ENCODE measurements at places on chromosomes 1 and 21.

GRCh38 chr1:183597656-183598347, 7.5 kb upstream of the NCF2 start:
- DNase-seq: no peak

DNA sequence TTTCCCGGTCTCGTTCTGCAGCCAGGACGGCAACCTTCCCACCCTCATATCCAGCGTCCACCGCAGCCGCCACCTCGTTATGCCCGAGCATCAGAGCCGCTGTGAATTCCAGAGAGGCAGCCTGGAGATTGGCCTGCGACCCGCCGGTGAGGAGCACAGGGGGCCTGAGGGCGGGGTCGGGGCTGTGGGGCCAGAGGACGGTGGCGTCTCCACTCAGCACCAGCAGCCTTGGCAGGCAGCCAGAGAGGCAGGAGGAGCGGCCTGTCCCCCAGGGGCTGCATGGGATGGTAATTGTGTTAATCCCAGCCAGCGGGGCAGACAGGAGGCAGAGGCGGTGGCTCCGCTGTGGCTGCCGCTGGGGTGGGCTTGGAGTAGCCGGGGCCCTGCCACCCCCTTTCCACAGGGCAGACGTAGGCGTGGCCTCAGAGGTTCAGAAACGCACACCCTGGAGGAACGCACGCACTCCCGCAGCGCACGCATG, 12.1 kb downstream of the SAMD11 start:
- no peak for DNase-seq

DNA sequence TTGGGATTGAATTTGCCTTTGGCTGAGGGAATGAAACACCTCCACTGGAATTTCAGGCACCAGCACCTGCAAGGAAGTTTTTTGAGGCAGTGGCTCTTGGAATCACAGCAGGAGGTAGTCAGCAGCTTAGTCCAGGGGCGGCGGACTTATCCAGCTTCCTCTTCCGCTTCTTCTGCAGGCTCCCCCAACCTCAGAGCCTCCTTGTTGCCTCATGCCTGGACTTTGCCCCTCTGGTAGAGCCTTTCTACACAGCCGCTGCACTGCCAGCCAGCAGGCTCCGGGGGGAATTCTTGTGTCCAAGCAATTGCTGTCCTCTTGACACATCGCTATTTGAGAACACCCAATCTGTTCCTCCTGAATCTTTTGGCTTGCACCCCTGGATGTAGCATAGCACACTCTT, 4.4 kb upstream of the RHEX start:
- DNase-seq: no peak

- DNase-seq: no peak
Observed at GRCh38 chr1:189597083-189597482, 880.6 kb downstream of the BRINP3 start.

- DNase-seq: no peak
Observed at GRCh38 chr1:19884312-19884711, 2.1 kb downstream of the OTUD3 start.

DNA sequence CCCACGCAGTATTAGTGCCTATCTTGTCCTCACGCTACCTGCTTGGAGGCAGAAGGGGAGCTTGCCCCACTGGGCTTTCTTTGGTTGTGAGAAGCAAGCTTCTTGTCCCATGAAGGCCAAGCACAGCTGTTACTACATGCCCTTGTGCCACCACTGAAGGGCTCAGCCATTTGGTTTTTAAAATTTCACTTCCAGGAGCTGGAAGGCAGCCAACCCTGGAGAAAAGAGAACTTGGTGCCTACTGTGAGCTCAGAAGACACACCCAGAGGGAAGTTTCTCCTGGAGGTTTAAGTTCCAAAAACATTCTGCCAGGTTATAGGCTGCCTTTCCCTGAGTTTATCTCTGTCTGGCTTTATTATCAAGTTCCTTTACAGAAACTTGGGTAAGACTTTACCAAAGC, 187.4 kb downstream of the SLC35F3 start:
- no peak for DNase-seq

DNA sequence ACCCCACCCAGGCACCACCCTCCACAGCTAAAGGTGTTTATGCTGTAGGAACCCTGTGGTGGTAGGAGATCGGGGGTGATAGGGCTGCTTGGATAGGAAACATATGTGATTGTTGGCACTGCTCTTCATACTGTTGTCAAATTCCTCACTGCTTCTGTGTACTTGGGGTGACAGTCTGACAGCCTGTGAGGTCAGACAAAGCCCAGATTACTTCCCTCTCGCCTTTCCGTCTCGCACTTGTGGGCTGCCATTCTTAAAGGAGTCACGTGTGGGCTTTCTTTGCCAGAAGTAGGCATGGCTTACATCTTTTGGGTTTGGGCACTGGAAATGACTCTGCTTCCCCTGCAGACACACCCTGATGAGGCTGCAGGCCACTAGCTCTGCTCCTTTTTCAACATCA, 363.8 kb downstream of the DISC1 start:
- DNase-seq: no peak

DNA sequence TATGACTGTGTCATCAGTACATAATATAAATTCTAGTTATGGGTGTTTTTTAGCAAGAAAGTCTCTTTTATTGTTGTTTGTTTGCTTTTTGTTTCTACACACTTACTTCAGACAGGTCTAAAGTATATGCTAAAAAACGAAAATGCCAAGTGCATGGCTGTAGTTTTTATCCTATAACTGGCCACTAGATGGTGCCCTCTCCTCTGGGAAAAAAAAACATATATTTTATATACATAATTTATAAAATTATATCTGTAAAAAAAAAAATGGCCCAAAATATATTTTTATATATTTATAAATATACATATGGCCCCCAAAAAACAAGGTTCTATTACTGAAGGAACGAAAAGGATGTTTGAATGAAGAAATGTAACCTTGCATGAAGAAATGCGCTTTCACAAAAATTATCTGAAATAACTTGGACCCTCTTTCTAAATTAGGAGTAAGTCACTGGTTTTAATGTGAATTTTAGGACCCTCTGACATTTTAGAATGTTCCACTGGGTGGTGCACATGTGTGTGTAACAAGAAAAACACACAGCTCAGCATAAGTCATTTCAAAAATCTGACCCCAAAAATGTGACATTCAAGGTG, 93.5 kb downstream of the TTLL7 start:
- DNase-seq: peak; percentile 24

DNA sequence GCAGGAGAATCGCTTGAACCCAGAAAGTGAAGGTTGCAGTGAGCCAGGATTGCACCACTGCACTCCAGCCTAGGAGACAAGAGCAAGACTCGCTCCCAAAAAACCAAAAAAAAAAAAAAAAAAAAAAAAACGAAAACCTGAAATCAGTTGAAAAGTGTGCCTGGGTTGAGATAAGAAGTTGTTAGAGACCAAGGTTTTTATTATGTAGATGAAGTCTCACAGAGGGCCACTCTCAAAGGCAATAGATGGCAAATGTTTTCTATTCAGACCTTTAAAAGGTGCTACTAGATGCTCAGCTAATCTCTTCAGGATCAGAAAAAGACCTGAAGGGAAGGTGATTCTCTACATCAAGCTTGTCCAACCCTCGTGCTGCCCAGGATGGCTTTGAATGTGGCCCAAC, 17.6 kb downstream of the CAPN2 start:
- DNase-seq: no peak

- no peak for DNase-seq
Observed at GRCh38 chr1:163531345-163531744, 209.6 kb downstream of the NUF2 start.

DNA sequence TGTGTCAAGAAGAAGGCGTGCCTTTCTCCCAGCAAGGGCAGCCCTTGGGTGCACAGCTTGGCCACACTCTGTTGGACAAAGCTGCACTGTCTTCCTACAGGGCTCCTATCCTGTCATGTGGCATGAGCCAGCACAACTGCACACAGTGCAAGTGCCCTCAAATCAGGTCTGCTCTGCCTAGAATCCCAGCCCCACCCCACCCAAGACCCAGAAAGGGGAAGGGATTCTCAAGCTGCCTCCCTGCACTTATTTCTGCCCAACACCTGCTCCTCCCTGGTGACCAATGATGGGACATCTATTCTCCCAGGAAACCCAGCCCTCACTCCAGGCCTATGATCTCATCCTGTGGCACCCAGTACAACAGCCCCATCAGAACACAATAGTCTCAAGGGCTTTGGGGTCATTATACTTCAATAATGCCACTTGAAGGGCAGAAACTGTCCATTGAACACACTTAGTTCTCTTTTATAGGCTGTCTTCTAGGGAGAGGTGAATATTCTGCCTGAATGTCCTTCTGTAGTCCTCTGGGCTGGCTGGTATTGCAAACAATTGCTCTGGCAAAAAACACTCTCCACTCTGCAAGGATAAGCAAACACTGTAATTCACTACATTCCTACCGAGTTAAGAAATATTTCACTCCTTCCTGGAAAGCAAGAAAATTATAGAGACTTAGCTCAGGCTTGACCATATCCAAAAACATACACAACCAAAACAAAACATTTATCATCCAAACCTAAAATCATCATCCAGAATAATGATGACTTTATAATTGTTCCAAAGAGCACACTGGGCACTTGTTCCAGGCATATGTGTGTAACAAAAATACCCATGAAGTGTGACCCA, 43.1 kb upstream of the IGSF3 start:
- DNase-seq: no peak

GRCh38 chr21:34513129-34513675, 1.2 kb upstream of the KCNE1 start:
- DNase-seq: peak; percentile 52

GRCh38 chr1:172269644-172270043, 150.8 kb upstream of the C1orf105 start:
- peak; percentile 72 for DNase-seq

GRCh38 chr1:232301246-232301645, 328.7 kb downstream of the SIPA1L2 start:
- DNase-seq: no peak

GRCh38 chr21:26391166-26391565, 181.9 kb downstream of the CYYR1 start:
- DNase-seq: no peak

DNA sequence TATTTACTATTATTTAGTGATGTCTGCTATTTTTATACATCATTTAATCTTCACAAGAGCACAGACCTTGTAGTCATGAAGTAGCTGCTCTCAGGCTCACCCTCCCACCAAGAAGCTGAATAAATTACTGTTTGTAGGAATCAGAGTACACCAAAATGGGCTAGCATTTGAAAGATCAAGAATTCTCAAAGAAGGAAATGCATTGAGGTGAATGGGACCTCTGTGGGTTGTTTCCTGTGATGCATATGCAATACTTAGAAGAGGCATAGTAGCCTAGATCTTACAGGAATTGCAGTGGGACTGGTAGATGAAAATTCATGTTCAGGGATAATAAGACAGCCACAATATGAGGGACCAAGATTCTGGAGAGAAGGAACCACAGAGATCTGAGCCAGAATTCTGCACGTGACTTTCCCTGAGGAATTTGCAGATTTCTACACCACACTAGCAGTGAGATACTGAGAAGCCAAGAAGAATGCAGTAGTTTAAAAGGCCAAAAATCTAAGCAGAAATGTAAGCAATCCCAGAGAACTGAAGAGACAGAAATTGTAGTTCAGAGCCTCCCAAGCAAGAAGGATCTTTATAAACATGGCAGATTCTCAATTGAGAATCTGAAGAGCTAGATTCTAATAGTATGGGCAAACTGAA, 307.0 kb downstream of the ST6GALNAC3 start:
- DNase-seq: peak; percentile 12

DNA sequence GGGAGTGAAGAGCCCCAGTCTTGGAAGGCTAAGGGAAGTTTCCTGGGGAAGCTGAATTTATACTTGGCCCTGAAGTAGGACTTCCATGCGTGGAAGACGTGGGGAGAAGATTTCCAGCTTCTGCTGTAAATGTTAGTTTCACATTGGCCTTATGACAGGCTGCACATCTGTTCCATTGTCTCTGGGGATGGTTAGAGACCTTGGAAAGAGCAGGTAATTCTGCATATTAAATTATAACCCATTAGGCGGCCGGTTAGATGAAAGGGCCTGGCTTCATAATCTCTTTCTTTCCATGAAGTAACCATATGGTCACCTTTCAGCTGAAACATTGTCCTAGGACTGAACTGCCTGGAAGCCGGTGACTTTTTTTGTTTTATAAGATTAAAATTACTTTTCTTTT, 37.5 kb downstream of the DPT start:
- no peak for DNase-seq

DNA sequence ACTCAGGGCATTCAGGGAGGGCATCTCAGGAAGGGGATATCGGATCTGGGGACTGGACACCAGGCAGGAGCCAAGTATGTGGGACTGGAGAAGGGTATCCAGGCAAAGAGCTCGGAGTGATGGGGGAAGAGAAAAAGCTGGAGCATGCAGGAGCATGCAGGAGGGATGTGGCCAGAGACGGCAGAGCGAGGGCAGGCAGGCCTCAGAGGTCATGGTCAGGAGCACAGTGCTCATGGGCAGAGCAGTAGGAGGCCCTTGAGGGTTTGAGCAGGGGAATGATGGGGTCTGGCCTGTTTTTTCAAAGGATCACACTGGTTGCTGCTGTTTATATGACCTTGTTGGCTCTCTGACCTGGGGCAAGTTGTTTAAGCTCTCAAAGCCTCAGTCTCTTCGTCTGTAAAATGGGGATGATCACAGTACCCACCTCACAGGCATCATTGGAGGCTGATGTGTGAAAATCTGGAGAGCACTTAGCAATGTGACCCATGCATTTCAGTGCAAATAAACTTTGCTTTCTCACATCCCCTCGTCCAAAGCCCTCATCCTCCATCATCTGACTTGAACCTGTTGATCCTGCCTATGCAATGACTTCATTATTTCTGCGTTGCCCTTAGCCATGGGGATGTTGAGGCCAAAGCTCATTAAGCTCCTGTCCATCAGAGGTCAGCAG, 273.1 kb downstream of the MATN1 start:
- DNase-seq: no peak

GRCh38 chr1:166884040-166884642, 8.1 kb upstream of the TADA1 start:
- DNase-seq: peak; percentile 23

DNA sequence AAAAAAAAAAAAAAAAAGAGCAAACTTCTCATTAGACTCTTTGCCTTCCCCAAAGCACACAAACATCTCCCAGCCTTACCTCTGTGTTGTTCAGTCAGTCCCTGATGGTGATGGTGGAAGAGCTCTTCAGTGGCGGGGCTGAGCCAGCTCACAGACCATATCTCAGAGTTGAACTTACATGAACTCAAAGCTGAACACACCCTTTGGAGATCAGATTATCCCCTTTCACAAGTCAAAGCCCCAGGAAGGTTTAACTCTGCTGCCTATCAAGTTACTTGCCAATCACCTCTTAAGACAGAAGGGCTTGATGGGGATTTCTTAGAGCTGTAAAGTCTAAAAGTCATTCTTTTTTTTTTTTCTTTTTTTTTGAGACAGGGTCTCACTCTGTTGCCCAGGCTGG, 55.2 kb upstream of the L1TD1 start:
- DNase-seq: no peak

- no peak for DNase-seq
Observed at GRCh38 chr1:112061056-112061455, 71.6 kb upstream of the KCND3 start.

DNA sequence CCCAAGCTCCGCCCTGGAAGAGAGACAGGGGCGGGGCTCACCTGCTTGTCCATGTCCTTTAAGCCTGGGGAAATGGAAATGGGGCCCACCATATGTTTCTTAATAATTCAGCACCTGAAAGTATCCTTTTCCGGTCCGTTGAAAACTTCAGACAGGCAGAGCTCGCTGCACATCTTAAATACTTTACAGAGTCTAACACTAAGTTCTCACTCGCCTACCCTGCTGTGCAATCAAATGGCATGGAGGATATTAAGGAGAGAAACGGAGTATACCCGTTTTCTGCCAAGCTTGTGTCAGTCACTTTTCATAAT, 467 bp upstream of the CC2D1B start:
- no peak for DNase-seq
